ENCODE measurements at places on chromosomes 7 and 10.

GRCh38 chr10:123782549-123782948 lies 109.1 kb downstream of the CPXM2 start:
- no peak for DNase-seq

- DNase-seq, result no peak
Observed at GRCh38 chr7:100555701-100556100, 16.7 kb downstream of the AGFG2 start.

GRCh38 chr7:98281757-98282606 lies 496 bp downstream of the BRI3 start:
- peak; percentile 12 for DNase-seq

DNA sequence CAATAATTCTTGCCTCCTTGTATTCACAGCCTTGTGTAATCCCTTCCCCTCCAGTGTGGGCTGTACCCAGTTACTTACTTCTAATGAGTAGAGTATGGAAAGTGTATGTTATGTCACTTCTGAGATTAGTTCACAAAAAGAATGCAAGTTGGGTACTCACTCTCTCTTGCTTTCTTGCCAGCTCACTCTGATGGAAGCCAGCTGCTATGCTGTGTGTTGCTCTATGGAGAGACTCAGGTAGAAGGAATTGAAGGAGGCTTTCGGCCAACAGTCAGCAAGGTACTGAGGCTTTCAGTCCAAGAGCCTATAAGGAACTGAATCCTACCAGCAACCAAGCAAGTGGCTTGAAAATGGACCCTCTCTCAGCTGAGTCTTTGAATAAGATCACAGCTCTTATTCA lies 9.7 kb upstream of the BICC1 start:
- no peak for DNase-seq

DNA sequence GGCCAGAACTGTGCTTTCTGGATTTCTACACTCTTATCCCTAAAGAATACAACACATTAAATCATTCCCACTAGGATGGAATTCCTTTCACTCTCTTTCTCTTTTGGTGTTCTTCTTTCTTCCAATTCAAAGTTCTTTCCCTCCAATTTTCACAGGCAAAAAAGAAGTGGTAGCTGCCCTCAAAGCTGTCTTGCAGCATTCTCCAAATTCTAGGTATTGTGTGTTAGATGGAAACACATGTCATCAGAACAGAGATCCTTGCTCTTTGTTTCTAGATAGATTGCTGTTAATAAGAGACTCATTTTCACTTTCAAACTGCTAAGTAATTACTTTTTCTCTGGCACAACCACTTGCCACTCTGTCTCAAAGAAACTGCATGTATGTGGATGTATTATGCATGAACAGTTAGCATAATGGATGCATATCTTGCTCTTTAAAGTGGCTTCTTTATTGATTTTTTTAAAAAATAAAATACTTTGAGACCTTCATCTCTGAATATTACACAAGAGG lies 31.0 kb downstream of the SHTN1 start:
- no peak for DNase-seq
